ENCODE measurements at places on chromosomes 12 and 14.

DNA sequence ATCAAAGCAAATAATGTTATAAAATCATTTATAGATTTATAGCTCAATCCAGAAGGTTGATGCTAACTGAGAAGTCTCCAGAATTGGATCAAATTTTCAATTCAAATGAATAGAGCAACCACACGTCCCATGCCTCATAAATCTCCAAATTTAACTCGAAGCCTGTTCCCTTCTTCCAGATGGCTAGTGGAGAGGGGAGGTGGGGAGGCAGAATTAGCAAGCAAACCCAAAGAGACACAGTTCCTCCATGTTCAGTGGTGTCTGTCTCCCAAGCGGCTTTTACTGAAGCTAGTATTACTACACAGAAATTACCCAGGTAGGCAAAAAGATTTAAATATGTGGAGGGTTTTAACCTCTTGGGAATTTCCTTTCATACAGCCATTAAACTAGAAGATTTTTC is 65.8 kb downstream of the DUSP6 start:
- no peak for DNase-seq

DNA sequence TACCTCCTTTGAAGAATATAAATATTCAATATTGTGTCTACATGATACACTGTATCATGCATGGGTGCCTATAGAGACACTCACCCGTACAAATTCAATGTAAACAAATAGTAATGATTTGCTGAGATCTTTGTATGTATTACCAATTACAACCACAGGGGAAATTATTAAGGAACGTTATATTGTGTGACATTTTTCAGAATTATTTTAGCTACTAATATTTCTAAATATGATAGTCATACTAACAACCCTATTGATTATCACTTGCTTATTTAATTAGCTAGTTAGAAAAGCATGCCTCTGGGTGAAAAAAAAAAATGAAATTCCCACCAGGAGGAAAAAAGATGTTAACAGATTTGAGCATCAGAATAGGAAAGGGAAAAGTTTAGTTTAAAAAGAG is 2.1 kb downstream of the SOX5 start:
- DNase-seq = no peak

DNA sequence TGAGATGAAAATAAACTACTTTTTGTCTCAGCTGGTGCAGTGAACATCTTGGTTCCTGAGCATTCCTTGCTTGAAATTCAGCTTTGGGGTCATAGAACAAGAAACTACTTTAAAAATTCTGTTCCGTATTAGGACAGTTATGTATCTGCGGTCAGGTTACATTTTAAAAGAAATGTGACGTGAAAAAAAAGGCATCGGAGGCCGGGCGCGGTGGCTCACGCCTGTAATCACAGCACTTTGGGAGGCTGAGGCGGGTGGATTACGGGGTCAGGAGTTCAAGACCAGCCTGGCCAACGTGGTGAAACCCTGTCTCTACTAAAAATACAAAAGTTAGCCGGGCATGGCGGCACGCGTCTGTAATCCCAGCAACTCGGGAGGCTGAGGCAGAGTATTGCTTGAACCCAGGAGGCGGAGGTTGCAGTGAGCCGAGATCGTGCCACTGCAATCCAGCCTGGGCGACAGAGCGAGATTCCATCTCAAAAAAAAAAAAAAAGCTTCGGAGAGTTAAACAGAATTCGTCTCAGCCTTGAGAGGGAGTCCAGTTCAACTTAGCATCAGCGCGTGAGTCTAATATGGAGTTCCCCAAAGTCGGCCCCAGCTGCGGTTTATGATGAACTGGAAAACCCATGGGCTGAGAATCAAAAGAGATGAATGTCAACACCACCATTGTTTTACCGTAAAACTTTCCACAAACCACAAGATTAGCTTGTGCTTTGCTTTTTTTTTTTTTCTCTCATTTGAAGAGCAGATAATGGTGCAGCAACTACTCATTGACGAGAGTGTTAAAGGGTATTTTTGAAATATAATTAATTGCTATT is 2.1 kb upstream of the SLC2A13 start:
- DNase-seq = no peak

DNA sequence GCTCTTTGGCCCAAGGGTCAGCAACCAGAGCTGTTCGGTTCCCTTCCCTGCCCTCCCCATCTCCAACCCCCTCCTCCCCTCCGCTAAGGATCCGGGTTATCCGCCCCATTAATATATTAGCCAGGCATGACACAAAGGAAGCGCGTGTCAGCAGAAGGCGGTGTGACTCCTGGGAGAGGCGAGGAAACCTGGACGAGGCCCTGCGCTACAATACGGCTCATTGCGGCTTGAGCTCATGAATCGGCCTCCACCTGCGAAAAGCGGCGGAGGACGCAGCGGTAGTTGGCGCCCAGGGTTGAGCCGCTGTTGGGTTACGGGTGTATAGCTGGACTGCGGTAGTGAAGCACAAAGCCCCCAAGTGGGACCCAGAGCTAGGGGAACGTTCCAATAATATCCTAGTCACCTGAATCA is 9.9 kb downstream of the FOXA1 start:
- DNase-seq = no peak

- DNase-seq = no peak
These were observed 417.8 kb downstream of the RPL10L start for GRCh38 chr14:46233786-46234185.

- no peak for DNase-seq
These were observed 8.7 kb downstream of the TMEM253 start for GRCh38 chr14:21109377-21110138.

- DNase-seq = no peak
These were observed 1409.5 kb downstream of the AACS start for GRCh38 chr12:126474703-126475102.

DNA sequence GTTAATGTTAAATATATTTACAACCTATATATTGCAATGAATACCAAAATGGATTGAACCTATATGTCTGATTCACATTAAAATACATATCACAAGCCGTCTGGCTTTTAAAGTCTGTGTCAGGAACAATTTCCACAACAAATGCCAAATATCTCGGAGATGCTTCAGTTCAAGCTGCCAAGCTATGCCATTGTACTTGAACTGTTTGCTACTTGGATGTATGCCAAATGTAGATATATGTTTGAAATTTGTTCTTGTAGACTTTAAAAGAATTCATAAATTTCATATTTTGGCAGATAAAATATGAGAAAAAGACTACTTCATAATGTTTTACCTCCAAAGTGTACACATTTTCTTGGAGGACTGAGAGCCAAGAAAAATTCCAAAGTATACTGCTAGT is 37.0 kb downstream of the WASHC3 start:
- DNase-seq = no peak

DNA sequence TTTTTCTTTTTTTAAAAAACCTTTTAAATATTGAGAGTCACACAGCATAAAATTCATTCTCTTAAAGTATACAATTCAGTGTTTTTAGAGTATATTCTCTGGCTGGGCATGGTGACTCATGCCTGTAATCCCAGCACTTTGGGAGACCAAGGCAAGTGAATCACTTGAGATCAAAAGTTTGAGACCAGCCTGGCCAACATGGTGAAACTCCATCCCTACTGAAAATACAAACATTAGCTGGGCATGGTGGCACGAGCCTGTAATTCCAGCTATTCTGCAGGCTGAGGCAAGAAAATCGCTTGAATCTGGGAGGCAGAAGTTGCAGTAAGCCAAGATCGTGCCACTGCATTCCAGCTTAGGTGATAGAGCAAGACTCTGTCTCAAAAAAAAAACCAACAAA is 68.4 kb upstream of the BCAT1 start:
- DNase-seq = peak; percentile 18

DNA sequence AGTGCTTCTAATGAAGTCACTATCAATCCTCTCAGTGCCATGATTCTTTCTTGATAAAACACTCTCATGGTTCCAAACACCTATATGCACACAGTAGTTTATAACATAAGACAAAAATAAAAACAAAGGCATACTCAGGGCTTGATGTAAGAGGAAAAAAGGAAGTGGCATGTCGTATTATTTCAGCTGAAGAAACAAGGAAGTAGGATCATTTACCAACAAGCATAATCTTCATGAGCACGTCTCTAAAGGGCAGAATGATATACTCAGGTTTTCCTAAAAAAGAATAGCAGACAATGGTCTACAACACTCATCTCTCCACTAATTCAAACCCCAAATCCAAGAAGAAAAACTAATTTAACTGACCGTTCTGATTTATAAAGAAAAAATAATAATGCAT is 33.9 kb downstream of the NUMB start:
- no peak for DNase-seq

DNA sequence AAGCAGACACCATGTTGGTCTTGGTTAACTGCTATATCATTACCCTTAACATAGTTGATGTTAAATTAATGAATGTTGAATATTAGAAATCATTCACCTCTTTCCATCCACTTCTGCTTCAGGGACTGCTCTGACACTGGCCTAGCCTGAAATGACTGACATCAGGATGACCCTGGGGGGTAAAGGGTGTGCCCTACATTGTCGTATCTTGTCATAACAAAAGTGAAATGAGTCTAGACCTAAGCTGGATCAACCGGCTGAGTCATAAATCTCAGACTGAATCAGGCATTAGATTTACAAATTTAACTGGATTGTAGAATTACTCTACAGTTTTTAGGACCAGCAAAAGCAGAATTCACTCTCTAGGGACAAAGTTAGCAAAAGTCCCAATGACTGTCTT is 35.3 kb downstream of the KICS2 start:
- DNase-seq = peak; percentile 72

- no peak for DNase-seq
These were observed 36.3 kb downstream of the PPP2R3C start for GRCh38 chr14:35085441-35085840.

GRCh38 chr12:102652645-102653313 is 172.4 kb upstream of the IGF1 start:
- no peak for DNase-seq

DNA sequence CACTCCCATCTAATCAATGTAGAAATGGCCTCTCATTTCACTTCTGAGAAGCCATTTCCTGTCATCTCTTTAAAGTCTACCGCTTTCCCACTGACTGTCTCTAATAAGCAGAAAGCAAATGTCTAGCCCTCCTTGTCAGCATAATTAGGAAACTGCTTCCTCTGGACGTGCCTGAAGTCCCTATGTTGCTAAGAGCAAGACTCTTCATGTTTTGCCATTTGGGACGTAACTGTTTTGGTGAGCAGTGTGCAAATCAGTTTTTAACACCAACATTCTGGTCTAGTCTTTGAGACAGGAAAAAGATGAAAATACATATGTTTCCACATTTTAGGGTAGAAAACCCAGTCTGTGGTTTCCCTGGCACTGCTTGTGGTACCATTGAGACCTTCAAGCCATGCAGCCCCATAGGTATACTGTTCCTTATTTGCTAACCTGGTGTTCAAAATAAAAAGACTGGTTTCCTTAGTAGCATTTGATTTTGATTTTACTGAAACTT is 22.2 kb downstream of the IFNG start:
- no peak for DNase-seq

DNA sequence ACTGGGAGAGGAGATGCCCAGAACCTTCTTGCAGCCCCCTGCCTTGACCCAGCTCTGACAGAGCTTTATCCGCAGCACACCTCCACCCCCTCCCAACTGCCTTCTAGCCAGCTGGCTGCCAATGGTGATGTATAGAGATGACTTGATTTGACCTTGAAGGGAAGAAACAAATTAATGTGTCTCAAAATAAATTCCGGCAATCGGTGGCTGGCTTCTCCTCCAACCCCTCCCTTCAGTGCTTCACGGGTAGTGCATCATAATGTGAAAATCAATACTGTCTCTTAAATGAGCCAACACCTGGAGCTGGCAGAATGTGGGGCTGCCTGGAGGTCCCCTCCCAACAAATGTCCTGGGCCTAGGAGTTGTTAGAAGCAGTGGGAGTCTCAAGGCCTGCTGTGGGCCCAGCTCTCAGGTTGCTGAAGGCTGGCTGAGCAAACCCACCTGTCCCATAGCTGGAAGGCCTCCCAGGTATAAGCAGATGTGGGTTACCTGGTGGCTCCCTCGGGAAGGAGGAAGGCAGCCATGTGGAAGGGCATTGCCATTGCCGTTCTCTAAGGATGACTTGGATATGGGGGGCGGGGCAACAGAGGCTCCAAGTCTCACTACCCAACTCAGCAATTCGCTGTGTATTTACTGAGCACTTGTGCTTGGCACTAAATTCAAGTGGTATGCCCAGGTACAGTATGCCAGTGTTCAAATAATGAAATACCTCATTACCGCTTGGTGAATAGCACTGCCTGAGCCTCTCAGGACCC is 23.2 kb downstream of the HSPB8 start:
- no peak for DNase-seq

Data from ELR (cell line).